ENCODE measurements at places on chromosomes 6 and 20. TPM values are rescaled to one million over a fixed set of nuclear protein-coding genes. Genes with fewer than 3 reads are reported as not detected.

MRPS18A gene
- polyA plus RNA-seq = 30.4 TPM

SLC16A10 gene
- polyA plus RNA-seq = 4.4 TPM

FOXP4 gene
- polyA plus RNA-seq = 15.1 TPM

GSTA2 gene
- polyA plus RNA-seq = not detected

TPX2 gene
- 21.5 TPM for polyA plus RNA-seq

- no peak for DNase-seq
These were observed 24.3 kb downstream of the AKAP7 start for GRCh38 chr6:131159578-131159977.

GRCh38 chr6:5878792-5879191, 127.9 kb downstream of the NRN1 start:
- DNase-seq = no peak

GRCh38 chr20:56368351-56369134, 9.8 kb downstream of the FAM210B start:
- DNase-seq = no peak

DNA sequence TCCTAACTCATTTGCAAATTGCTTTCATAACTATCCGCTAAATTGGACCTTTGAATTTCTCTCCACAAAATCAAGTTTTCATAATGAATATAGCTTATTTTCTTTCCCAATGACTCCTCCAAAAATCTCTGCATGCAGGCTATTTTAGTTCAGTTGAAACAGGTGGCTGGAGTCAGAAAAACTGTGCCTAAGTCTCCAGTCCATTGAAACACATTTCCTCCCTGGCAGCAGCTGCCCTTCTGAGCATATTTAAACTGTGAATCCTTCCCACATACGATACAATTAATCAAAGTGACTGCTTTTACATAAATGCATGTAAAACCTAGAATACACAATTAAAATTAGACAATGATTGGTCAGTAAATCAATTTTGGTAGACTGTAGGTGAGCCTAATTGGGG, 344.6 kb upstream of the MARCKS start:
- DNase-seq = no peak

DNA sequence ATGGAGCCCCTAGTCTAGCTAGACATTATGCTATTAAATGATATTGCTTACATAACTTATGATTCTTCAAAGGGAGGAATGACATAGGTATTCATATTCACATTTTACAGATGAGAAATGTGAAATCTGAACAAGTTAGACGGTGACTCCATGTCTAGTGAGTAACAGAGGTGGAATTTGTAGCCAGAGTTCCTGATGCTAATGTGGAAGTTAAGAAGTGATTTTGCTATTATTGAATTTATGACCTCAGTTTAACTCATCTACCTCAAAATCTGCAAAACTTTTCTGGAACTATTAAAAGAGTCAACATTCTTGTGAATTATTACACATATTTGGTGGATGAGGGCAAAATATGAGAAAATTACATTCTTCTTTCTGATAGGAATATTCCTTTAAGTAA, 347.6 kb upstream of the MMS22L start:
- no peak for DNase-seq
